Activated CD4-positive, alpha-beta T cell treated with anti-CD3 and anti-CD28 coated beads for 24 hours (primary cell): ENCODE measurements at places on chromosomes 6 and 20.

- DNase-seq, result no peak
Observed at GRCh38 chr20:1212023-1212422, 8.8 kb downstream of the C20orf202 start.

DNA sequence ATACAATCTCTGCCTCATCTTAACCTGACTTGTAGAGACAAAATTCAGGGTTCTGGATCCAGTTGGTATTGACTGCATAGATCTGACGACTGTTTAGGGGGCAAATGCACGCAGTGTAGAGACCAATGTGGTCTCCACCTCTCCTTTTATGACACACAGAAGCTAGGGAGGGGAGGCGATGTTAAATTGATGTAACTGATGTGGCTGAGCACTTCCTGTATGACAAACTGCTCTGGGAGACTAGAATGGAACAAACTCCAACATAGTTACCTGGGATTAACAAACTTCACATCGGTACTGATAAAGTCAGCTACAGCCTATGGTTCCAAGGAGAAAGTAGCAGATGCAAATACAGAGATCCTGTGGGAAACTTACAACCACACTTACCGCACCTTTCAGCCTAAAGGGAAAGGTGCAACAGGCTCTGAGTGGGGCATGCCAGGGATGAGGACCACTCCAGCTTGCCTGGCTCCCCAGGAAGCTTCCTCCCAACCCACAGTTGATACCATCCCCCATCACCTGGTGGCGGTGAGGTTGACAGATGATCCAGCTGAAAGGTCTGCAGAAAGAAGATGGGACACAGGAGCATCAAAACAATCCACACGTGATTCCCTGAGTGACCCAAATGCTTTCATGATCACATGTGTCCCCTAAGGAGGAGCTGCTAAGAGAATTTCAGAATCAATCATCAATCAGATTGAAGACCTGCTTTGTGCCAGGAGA, 60.6 kb upstream of the MRPS10 start:
- no peak for DNase-seq

GRCh38 chr20:22819784-22820183, 215.3 kb upstream of the SSTR4 start:
- DNase-seq, result no peak

DNA sequence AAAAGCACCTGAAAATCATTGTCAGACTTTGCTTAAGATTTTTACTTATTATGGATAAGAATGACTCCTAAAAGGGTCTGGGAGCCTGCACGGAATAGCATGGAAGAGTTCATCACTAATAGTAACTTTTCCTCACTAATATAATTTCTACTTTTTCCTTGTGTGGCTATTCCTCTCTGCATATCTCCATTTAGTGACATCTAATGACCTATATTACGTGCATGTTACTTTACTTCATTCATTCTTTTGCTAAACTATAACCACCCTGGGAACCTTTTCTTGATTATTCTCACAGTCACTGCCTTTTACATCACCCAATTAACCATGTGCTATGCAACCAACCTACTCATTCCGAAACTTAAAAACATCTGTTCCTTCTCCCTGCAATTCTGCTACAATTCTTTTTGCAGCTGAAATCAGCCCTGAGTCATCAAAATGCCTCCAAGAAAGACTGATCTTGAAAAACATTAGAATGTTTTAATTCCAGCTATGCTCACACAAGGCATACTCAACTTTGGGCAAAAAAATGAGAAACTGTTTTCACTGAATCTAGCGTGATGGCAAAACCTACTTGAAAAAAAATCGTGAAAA, 313.3 kb downstream of the RNGTT start:
- no peak for DNase-seq

DNA sequence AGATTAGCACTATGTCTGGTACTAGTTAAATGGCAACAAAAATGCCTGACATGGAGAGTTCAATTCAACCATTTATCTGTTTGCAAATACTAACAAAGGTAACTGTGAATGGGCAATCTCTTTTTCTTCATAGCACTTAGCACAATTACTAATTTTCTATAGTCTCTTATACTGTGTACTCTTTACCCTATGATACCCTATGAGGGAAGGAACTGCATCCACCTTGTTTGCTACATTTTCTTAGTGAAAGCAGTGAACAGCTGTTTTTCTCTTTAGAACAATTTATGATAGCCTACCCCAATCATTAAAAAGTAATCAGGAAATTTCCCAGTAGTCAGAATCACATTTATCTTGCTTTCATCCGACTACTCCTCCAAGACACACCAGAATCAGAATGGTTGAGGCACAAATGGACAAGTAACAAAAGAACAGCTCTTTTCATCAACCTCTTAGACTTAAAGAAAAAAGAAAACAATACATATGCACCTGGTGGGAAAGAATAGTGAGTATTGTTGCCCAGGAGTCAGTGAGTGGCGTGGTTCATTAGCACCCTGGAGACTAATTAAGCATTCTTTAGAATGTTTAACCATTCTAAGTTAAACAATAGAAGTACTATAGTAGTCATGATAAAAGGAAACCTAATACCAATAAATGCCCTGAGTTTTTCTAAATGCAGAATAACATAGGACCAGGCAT, 16.7 kb downstream of the ZNF292 start:
- DNase-seq, result no peak

DNA sequence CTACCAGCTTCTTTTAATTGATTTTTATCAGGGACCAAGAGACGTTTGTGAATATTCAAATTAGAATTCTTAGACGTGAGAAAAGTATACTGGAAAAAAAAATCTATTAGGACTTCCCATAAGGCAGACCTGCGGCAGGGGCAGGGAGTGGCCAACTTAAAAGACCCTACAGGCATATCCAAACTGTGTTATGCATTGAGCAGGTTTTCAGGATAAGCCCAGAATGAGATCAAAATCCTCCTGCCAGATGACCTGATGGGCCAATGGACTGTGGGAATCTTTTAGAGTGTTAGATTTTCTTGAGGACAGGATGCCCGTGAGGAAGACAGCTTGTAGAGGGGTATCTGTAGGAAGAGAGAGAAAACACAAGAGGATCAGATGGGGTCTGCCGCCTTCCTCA, 391.5 kb downstream of the CD83 start:
- no peak for DNase-seq

DNA sequence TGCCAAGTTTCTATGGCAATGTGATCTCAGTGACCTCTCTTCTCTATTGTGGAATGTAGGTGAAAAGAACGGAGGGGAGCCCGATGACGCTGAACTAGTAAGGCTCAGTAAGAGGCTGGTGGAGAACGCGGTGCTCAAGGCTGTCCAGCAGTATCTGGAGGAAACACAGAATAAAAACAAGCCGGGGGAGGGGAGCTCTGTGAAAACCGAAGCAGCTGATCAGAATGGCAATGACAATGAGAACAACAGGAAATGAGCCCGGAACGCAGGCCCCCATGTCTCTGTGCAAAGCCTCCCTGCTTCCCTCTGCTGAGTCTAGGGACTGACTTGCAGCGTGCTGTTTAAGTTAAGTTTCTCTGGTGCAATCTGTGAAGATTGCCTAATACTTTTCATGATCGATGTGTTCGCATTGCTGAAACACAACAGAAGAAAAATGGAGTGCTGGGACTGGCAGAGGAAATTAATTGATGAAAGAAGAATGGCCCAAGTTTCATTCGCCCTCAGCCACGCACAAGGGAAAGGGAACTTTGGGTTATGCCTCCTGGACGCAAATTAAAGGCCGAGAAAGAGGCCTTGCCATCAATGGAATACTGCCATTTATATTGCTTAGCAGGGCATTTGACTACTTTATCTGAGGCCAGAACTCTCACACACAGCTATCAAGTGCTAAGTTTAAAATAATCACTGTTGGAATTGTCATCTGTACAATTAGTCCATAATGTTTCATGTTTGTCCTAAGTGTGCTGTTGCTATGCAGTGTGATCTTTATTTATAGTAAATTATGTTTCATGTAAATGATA, 146.4 kb downstream of the AKAP7 start:
- peak; percentile 23 for DNase-seq

DNA sequence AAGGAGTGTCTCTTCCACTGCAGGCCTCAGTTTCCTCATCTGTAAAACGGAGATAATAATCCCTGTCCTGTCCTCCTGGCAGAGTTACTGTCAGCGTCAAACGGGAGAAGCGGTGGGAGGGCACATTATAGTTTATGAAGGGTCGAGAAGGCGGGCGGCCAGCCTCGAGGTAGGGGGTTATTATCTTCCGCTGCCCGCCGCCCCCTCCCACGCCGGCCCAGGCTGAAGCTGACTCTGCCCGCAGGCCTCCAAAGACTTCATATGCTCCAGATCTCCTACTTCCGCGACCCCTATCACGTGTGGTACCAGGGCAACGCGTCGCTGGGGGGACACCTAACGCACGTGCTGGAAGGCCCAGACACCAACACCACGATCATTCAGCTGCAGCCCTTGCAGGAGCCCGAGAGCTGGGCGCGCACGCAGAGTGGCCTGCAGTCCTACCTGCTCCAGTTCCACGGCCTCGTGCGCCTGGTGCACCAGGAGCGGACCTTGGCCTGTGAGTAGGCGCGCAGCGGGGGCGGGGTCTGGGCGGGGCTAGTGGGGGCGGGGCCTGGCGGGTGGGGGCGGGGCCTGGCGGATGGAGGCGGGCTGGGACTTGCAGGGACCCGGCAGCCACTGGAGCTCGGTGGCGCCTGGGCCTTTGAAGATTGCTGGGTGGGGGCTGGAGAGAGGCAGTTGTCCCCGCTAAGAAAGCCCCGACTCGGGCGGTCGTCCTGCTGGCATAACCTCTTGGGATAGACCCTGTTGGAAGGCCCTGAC, 2.8 kb downstream of the PROCR start:
- DNase-seq, result no peak

GRCh38 chr20:49579195-49579594, 11.3 kb upstream of the PTGIS start:
- DNase-seq, result no peak

DNA sequence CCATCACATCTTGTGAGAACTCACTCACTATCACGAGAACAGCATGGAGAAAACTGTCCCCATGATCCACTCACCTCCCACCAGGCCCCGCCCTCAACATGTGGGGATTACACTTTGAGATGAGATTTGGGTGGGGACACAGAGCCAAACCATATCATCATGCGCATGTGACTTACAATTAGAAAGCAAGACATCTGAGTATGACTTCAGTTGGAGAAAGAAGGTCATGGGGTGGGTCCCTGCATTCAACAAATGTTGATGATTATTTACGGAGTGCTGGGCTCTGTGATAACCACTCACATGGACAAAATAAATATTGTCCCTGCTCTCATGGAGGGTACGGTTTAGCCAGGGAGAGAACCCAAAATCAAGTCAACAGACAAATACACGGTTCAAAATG, 37.9 kb downstream of the VSTM2L start:
- DNase-seq, result no peak

GRCh38 chr6:159595173-159595572, 97.9 kb downstream of the SOD2 start:
- no peak for DNase-seq

GRCh38 chr6:148500402-148500801, 157.8 kb downstream of the SASH1 start:
- DNase-seq, result no peak

DNA sequence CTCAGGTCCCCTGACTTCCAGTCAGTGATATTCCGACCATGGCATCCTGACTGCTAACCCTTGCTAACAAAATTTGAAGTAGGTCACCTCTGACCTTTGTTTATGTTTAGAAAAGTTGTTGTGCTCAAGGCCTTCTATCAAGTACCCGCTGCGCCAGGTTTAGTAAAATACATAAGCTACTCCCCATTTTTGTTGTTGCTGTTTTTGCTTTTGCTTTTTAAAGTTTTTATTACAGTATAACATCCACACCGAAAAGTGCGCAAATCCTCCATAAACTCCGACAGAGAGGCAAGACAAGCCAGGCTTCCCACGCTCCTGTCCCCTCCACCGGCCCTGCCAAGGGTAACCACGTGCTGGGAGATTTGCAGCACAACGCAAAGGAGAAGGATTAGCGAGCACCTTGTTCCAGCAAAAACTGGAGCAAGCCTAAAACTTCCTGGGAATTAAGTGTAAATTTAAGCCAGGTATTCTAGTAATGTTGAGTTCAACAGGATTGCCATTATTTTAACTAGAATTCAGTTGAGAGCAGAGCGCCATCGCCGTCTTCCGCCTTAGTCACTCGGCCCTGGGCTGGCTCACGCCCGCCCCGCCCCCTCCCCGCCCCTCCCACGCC, 17.8 kb upstream of the HMGN4 start:
- no peak for DNase-seq

DNA sequence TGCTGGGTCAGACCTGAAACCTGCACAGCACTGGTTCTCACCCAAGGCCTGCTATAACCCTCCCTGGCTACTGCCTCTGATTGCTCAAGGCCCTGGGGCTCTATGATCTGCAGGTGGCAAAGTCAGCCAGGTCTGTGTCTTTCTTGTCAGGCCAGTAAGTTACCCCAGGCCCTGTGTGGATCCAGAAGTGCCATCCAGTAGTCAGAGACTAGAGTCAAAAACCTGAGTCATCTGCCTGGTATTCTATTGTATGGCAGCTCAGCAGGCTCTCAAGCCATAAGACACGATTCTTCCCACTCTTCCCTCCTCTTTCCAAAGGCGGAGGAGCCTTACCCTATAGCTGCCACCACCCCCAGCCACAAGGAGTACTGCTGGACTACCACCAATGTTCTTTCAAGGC, 593.0 kb downstream of the FRK start:
- no peak for DNase-seq

DNA sequence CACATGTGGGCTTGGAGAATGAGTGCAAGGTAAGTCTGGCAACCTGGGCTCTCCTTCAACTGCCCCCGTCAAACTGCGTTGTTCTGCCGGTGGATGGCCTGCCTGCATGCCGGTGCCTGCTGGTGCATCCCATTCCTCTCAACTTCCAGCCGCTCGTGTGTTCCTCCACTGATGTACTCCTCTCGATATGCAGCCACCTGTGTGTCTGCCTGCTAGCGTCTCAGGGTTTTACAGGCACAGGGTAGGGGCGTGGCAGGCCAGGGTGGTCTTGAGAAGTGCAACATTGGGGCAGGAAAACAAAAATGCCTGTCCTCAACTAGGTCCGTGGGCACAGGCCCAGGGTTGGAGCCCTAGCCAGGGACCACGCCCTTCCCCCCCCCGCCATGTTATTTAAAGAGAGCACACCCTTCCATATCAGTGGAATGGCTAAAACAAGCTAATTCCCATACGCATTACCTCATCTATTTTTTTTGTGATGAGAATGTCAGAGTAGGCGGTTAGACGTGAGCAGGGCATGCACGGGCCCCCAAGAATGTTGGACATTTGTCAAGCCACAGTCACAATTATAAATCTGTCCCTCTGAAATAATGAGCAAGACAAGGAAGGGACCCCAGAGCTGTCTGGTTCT, 33.2 kb downstream of the SERPINB6 start:
- no peak for DNase-seq

DNA sequence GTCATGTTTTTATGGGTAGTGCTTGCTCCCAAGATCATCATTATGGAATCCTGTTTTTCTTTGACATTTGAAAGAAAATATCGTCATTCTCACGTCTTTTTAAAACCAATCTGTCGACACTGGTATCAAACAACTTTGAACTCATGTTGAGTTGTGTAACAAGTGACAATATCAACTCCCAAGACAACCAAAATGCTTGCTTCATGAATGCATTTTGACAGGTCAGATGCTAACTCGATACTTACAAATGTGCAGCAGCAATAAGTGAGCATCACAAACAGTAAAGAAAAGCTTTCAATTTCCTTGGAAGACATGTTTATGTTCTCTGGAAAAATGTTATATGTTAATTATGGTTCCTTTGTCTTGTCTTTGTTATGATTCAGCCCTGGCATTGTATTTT, 125.9 kb downstream of the EPHA7 start:
- DNase-seq, result no peak
